ENCODE measurements at places on chromosomes 16 and 17.

DNA sequence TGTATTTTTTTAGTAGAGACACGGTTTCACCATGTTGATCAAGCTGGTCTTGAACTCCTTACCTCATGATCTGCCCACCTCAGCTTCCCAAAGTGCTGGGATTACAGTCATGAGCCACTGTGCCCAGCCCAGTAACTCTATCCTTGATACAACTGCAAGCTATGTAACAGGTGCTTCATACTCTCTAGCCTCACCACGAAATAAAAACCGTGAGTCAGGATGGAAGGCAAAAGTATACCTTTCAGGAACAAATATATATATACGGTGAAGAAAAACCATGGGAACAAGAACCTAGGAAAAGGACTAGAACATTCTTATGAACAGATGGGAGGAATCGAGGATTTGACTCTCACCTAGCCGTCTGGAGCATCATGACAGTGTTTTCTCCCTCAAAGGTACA is 9.6 kb upstream of the FBF1 start:
- DNase-seq: no peak

- DNase-seq: no peak
Measured at GRCh38 chr17:50664788-50665458, 30.2 kb downstream of the ABCC3 start.

DNA sequence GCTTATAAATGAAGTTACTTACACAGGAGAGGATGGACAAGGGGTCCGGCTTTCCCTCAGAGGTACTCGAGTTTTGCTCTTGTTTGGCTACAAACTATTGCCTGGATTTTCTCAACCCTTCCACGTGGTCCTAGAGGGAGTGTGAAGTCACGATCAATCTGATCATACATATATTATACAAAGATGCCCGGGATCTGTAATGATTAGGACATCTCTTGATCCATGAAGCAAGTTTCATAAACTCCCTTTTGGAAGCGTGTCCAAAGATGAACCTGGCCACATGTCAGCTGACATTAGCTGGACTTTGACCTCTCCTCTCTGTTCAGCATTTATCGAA is 2.3 kb upstream of the CDH11 start:
- DNase-seq: no peak

DNA sequence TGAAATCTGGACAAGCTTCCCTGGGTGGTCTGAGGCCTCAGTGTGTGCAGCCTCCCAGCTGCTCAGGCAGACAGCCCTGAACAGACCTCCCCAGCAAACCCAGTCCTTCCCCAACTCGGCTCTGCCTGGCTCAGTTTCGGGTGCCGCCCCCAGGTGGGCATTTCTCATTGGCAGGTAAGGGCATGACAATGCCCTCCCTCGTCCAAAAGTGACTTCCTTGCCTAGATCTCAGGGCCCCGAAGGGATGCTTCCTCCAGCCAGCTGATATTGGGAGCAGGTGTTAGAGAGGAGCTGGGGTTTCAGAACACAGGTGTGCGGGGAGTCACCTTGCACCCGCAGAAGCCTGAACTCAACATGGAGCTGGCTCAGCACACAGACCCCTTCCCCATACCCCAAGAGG is 3.8 kb upstream of the PPL start:
- no peak for DNase-seq

GRCh38 chr17:62618647-62619416 is 8.6 kb upstream of the MRC2 start:
- DNase-seq: no peak

All from activated CD4-positive, alpha-beta T cell treated with anti-CD3 and anti-CD28 coated beads, Interleukin-2, amount 10 ng/mL, durations not matched to agents 7 days and 5 days (primary cell).